Keratinocyte (primary cell): ENCODE measurements at places on chromosomes 7 and 10.

GRCh38 chr7:118057404-118057803 lies 126.6 kb upstream of the LSM8 start:
- DNase-seq, result no peak

DNA sequence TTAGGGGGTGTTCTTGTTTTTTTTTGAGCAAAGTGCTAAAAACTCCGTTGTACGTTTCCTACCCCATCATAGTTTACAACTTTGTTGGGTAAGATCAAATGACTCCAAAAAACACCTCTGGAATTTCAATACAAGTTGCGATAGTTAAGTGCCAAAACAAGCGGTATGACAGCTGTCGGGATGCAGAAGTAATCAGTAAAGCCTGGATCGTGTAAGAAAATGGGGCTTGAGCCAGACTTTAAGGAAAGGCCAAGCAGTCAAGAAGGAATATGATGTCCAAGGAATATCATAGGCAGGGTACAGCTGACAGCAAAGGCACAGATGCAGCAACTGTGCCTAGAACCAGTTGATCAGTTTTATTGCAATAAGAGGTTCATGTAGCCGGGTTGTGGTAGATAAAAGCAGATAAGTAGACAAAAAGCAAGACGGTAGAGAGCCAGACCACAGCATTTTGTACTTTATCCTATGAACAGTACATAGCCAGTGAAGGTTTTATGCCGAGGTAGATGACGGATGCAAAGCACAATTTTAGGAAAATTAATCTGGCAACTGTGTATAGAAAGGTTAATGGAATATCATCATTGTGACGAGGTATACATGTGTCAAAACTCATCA lies 45.5 kb downstream of the UBE2H start:
- DNase-seq, result no peak

GRCh38 chr7:114623146-114623545 lies 208.5 kb downstream of the FOXP2 start:
- DNase-seq, result no peak

DNA sequence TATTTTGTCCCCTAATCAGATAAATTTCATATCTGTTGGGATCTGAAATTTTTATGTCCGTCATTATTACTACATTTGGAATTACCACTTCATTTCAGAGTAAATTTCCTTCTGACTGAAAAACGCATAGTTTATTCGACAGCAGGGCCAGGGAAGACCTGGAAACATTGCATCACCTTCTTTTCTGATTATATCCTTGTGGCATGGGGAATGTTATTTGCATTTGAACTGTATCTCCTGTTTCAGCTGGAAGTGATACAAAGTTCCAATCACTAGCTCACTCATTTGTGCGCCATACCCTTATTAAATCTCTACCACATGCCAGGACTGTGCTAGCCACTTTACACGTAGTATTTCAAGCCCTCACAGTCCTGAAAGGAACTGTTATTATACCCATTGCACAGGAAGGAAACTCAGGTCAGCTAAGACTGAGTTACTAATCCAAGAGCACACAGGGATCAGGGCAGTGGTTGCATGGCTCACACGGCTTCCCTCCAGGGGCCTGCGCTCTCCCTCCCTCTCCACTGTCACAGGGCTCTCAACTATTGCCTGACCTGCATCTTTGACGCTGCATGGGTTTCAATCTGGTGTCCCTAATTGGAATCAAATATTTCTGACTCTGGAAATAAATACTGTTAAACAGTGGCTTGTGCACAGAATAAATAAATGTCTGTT lies 84.4 kb upstream of the NANOS1 start:
- DNase-seq, result no peak

- DNase-seq, result no peak
Observed at GRCh38 chr7:34728156-34728555, 70.1 kb downstream of the NPSR1 start.

GRCh38 chr10:114046087-114046458 lies 2.4 kb downstream of the ADRB1 start:
- no peak for DNase-seq

DNA sequence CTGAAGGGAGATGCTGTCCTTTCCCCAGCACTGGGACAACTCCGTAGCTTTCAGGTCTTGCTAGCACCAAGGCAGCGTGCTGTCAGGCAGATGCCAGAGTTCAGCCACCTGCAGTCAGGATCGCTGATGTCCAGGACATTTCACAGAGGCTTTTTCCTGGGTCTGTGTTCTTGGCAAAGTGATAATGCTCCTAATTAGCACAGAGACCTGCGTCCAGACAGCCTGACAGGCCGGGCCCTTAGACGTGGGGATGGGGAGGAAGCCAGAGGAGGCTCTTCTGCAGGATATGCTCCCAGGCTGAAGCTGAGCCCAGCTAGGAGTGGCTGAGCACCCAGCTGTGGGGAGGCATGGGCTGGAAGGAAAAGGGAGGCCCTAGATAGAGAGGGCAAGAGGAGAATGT lies 82.5 kb upstream of the TBX20 start:
- DNase-seq, result no peak

GRCh38 chr7:150398965-150399320 lies 19.8 kb downstream of the ZNF775 start:
- no peak for DNase-seq

DNA sequence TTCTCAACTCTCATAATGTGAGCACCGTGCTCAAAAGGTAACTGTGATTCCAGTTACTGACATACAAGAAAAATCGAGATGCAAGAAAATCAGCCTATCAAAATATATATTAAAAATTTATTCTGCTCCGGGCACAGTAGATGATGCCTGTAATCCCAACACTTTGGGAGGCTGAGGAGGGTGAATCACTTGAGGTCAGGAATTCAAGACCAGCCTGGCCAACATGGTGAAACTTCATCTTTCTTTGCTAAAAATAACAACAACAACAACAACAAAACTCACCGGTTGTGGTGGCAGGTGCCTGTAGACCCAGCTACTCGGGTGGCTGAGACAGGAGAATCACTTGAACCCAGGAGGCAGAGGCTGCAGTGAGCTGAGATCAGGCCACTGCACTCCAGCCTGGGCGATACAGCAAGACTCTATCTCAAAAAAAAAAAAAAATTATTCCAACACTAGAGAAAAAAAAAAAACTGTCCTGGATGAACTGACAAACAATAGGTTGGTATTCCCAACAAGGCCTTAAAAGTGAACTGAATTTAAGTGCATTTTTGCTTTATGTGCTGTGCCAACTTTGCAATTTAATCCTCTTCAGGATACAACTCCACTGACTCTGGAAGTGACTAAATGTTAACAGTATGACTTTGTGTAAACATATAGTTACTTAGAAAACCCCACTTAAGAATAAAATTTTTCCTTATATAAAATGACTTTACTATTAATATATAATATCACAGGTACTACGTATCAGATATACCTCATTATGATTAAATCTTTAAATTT lies 51.1 kb downstream of the JMJD1C start:
- DNase-seq, result no peak

DNA sequence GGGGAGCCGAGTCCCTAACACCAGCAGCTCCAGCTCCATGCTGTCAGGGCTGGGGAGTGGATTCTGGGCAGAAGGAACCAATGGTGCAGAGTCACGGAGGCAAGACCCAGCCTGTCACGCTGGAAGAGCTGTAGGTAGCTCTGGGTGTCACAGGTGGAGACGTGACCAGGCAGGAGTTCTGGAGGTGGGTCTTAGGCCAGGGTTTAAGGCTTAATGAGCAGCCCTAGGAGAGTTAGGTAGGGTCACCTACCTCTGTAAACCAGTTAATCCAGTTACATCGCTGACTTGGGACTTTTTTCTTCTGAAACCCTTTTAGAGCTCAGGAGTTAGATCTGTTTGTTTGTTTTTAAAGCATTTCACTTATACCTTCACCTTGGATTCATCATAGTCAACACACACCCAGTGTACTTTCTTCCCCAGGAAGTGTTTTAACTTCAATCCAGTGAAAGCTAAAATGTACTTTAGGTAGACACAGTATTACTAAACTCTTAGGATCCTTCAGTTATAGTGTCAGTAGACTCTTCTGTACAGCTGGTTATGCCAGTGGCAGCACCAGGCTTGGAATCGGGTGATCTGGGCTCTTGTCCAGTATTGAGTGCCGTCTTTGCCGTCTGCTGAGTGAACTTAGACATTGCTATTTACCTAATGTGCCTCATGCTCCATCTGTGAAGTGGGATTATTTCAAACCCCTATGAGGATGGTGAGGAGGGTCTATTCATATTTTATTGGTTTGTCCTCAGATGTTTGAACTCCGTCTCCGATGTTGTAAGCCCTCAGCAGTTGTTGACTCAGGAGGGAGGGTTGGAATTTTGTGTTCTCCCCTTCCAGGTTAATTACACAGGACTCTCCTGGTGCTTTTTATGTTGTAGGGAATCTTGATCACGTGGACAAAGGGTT lies 31.0 kb downstream of the TACR2 start:
- DNase-seq, result no peak

DNA sequence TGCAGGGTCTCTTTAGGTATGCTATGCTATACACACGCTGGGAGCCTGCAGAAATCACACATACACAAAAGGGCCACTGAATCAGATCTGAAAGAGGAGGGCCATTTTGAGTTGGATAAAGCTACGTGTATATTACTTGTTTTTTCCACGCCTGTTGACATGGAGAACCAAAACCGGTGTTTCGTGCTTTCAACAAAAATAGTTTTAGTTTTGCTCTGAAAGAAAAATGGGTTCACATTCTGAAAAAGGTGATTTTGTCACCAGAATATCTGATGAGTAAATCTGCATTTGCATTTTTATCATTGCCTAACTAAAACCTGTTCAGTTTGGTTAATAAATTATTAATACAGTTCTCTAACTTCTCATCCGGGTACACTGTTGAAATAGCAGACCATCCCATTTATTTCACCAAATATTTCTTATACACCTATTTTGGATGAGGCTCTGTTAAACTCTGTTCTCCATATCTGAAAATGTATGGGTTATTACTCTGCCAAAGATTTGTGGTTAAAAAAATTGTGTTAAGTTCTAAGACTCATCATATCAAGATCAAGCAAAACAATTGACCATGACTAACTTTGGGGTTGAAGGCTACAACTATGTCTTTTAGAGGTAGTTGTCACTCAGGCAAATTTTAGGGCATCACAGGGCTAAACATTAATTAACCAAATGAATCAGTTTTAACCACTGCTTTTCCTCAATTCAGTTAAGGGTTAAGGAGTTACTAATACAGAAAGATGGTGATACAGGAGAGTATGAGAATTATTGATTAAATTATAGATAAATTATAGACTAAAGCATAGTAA lies 101.2 kb upstream of the RPA3 start:
- DNase-seq, result no peak

DNA sequence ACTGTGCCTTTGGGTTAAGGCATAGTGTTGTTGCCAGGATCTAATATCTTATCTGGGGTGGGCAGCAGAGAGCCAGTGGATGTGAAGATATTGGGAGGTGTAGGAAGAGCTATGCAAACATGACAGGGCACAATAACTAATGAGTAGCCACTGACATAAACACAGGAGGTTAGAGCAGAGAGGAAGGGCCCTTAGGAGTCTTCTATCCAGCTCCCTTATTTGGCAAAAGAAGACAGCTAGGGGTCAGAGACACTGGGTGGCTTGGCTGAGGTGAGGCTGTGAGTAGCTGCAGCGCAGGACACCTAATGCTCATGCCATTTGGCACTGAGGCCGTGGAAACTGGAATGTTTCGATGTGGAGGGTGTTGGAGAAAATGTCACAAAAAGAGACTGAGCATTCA lies 176.3 kb upstream of the TCF7L2 start:
- DNase-seq, result no peak

DNA sequence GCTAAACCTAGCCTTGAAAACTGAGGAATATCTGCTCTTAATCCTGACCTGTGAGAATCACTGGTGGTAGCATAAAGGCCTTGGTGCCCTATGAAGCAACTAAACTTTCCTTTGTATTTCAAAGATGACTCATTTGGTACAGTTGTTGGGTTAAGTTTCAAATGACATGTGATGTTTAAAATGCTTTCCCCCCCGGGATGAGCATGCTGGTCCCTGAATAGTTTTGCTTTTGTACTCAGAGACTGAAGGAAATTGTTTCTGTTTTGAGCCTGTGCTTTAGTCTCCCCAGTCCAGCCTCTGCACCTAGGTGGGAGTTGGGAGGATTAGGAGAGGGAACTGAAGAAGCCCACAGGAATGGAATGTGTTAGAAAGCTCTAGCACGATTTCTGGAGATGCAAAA lies 258.9 kb upstream of the NPY start:
- DNase-seq, result no peak

DNA sequence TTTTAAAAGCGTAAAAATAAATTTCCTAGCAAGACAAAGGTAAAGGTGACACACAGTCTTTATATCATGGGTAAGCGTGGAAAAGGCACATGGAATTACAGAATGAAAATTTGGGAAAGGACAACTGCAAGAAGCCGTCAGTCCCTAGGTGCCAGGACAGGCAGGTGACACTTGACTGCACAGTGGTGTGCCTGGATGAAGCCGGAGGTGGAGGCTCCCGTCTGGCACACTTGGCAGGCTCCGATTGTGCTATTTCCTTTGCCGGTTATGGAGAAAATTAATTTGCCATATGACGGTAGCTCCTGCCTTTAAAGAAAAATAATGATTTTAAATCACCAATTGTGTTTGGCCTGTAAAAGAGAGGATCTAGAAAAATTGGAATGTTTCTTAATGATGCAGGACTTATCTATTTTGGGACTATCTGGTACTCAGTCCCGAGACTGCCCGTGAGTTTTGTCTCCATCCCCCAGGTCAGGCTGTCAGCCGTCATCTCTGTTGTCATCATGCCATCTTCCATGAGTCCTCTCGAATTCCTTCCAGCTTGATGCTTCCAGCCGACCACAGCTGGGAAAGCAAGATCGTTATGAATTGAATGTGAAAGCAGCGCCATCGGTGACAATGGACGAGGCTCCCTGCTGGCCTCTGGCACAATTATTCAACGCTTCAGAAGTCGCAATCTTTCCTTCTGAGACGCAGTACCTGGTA lies 56.2 kb upstream of the MGMT start:
- no peak for DNase-seq

- no peak for DNase-seq
Observed at GRCh38 chr10:129741280-129741977, 222.6 kb downstream of the EBF3 start.

GRCh38 chr7:2710286-2710655 lies 22.3 kb downstream of the AMZ1 start:
- no peak for DNase-seq

DNA sequence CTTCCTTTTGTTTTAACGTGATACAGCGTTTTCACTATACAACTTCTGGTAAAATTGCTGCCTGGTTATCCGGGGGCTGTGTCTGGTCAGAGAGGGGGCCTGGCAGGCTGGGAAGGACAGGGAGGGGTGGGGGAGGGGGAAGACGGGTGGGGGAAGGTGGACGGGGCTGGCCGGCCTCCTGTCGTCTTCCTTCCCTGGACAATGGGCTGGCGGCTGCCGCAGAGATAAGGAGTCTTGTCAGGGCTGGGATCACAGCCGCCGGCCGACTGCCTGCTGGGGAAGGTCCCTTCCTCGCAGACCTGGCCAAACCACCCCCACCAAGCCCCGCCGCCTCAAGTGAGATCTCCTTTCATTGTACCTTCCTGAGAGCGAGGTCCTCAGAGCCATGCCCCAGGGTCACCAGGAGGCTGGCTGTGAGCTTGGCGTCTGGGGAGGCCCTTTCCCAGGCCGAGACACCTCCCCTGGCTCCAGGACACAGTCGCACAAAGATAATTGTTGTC lies 151.2 kb upstream of the TNRC18 start:
- DNase-seq, result no peak

GRCh38 chr7:25256333-25256819 lies 28.1 kb upstream of the NPVF start:
- DNase-seq, result no peak

GRCh38 chr7:68977385-68978055 lies 620.8 kb upstream of the AUTS2 start:
- DNase-seq, result no peak
